ENCODE measurements at places on chromosomes 11 and 22. TPM values are rescaled to one million over a fixed set of nuclear protein-coding genes. Genes with fewer than 3 reads are reported as not detected.

Gene GAB4
- total RNA-seq, result not detected

Gene ZBTB16
- 358 TPM for total RNA-seq

Gene KCNJ1
- 0.16 TPM for total RNA-seq

Gene DDTL
- total RNA-seq, result 1.3 TPM

Gene NRXN2
- 4.3 TPM for total RNA-seq

Gene NXPE1
- 1.3 TPM for total RNA-seq

Gene RNH1
- total RNA-seq, result 209 TPM

- peaks cover 11% of the 10 kb centered on the region for H3K4me1 ChIP-seq
- peak; percentile 48 for DNase-seq
- no peaks in the 10 kb centered on the region for H3K36me3 ChIP-seq
- H3K27me3 ChIP-seq, result no peaks in the 10 kb centered on the region
Observed at GRCh38 chr22:33919391-33920196, 682 bp downstream of the LARGE1 start.

DNA sequence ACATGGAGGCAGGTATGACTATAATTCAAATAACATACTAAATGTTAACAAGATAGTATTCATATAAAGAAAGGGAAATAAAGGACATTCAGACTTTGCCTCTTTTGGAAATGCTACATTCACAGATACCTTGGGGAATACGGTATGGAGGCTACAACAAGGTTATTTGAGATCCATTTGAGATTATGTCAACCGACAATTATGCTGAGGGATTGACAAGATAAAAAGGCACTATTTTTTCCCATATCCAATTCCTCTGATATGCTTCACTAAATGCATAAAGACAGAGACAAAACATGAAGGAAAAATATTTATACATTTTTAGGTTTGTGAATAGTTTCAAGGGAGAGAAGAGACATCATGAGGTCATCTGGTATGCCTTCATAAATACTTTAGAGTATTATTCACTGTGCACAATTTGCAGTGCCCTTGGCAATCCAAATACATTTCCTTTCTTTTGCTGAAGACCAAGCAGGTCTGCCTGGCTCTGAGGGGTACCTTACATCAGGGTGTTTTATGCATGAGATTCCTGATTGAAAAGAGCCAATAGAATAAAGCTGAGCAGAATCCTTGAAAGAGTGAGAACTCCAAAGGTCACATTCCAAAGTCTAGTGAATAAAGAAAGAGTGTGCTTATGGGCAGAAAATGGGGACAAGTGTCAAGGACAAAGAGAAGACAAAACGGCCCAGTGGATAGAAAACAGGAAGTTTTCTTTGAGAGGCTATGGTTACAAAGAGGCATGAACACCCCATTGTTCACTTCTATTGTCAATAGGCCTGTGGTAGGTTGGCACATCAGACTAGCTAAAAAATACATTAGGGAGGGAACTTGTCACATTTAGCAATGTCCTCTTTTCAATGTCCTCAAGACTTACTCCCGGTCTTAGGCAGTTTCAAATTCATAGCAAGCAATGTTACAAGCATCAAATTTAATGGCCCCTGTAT is 455.8 kb downstream of the LRRC4C start:
- H3K4me3 ChIP-seq, result no peak overlapping the region
- no peaks in the 10 kb centered on the region for H3K36me3 ChIP-seq
- no peaks in the 10 kb centered on the region for H3K4me1 ChIP-seq
- no peak for DNase-seq
- no peak overlapping the region for H3K27ac ChIP-seq

DNA sequence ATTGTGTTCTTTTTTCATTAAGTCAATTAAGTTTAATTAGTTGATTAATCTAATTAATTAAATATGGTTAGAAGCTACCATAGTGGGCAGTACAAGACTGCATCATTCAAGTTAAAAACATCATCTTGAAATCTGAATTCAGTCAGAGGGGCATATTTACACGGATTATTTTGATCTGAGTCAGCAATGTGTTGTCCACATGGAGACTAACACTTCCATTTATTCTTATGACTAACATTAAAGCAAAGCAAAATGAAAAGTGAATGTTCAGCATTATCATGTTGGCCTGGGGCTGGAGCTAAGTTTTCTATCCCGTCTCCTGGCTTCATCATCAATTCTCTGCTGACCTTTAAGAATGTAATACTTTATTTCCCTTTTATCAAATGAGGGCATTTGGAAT is 17.3 kb downstream of the FLI1 start:
- no peaks in the 10 kb centered on the region for H3K27me3 ChIP-seq
- DNase-seq, result no peak
- H3K4me1 ChIP-seq, result no peaks in the 10 kb centered on the region
- H3K36me3 ChIP-seq, result no peaks in the 10 kb centered on the region
- no peak overlapping the region for H3K27ac ChIP-seq

- DNase-seq, result no peak
- no peaks in the 10 kb centered on the region for H3K4me1 ChIP-seq
- H3K27ac ChIP-seq, result no peak overlapping the region
Observed at GRCh38 chr11:75078233-75078632, 18.4 kb downstream of the OR2AT4 start.

DNA sequence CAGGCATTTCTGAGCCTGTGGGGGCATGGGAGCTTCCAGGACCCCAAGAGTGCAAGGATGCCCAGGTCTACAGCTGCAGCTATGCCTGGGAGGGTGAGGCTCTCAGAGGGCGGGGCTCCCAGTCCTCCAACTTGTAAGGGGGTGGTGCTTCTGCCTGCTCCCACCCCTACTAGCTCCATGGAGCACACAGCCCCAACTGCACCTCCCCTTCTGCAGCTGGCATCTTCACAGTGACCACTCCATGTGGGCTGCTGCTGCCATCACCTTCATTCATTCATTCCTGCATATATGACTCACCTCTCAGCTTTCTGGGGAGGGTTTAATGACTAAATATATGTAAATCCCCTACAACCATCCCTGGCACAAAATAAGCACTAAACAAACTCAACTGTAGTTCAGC is 43.8 kb downstream of the CHST1 start:
- no peaks in the 10 kb centered on the region for H3K36me3 ChIP-seq
- H3K4me1 ChIP-seq, result no peaks in the 10 kb centered on the region
- no peak for DNase-seq
- no peak overlapping the region for H3K27ac ChIP-seq

GRCh38 chr11:4508886-4509285 is 26.4 kb downstream of the OR52K1 start:
- H3K4me1 ChIP-seq, result no peaks in the 10 kb centered on the region
- H3K4me3 ChIP-seq, result no peak overlapping the region
- H3K36me3 ChIP-seq, result no peaks in the 10 kb centered on the region

- H3K4me1 ChIP-seq, result no peaks in the 10 kb centered on the region
- DNase-seq, result no peak
- H3K36me3 ChIP-seq, result no peaks in the 10 kb centered on the region
- no peaks in the 10 kb centered on the region for H3K27me3 ChIP-seq
- H3K27ac ChIP-seq, result no peak overlapping the region
- no peak overlapping the region for H3K4me3 ChIP-seq
Observed at GRCh38 chr11:46901156-46901555, 17.2 kb downstream of the LRP4 start.

DNA sequence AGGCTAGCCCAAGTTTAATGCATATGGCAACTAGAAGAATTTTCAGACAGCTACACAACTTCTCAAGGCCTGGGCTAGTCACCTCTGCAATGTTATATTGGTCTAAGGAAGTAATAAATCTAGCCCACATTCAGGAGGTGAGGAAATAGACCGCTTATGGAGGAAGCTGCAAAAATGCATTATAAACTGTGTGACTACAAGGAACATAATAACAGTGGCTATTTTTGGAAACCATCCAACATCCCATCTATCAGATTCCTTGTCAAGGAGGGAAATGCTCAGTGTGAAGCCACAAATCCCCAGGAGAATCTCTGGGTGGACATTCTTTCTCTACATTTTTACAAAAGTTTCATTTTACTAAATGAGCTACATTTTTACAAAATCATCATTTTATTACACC is 76.1 kb downstream of the BBOX1 start:
- no peaks in the 10 kb centered on the region for H3K27me3 ChIP-seq
- H3K27ac ChIP-seq, result no peak overlapping the region
- H3K36me3 ChIP-seq, result no peaks in the 10 kb centered on the region
- H3K4me1 ChIP-seq, result no peaks in the 10 kb centered on the region
- DNase-seq, result no peak
- no peak overlapping the region for H3K4me3 ChIP-seq

DNA sequence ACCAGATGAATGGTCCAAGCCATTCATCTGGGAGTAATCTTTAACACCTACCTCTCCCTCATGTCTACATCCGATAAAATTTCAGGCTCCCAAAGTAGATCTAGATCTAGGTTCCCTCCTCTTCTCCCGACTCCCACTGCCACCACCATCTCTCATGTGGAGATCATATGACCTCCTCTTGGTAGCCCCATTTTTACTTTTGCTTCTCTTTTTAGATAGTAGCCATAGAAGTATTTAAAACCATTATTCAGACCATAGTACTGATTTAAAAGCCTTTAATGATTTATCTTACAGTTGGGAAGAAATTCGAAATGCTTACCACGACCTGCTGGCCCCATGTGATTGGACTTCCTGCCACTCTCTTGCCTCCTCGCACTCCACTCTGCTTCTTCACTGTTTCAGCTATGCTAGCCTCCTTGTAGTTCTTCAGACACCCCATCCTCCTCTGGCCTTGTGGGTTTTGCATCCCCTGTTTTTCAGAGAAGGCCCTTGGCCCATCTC is 98.5 kb downstream of the RASSF10 start:
- no peak overlapping the region for H3K4me3 ChIP-seq
- no peak overlapping the region for H3K27ac ChIP-seq
- no peaks in the 10 kb centered on the region for H3K4me1 ChIP-seq
- no peaks in the 10 kb centered on the region for H3K36me3 ChIP-seq

DNA sequence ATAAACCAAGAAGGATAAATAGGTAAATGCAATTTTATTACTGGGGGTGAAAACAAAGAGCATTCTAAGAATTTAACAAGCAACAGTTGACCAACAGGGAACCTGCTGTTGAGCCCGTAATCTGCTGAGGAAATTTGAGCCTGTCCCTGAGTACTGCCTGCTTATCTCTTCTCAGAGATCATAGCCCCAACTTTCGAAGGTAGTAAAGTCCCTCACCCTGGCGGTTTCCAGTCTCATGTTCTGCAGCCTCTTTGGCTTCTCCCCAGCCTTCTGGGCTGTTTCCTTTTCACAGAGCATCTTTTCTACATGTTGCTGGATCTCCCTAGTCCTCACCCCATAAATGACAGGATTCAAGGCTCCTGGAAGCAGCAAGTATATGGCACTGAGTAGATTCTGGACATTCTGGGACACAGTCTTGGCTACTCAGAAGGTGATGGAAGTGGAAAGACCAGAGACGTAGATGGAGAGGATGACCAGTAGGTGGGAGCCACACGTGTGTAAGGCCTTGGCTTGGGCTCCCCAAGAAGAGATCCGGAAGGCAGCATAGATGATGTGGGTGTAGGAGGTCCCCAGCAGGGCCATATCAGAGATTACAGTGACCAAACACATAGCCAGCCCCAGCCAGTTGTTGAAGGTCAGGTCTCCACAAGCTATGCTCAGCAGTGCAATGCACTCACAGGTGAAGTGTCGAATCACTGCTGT is 51.6 kb downstream of the RRM1 start:
- H3K27ac ChIP-seq, result no peak overlapping the region
- no peak for DNase-seq
- no peak overlapping the region for H3K4me3 ChIP-seq

GRCh38 chr11:112637076-112637475 is 324.1 kb upstream of the NCAM1 start:
- H3K4me3 ChIP-seq, result no peak overlapping the region
- H3K36me3 ChIP-seq, result no peaks in the 10 kb centered on the region
- H3K4me1 ChIP-seq, result no peaks in the 10 kb centered on the region
- H3K27ac ChIP-seq, result no peak overlapping the region
- no peaks in the 10 kb centered on the region for H3K27me3 ChIP-seq

GRCh38 chr22:25069758-25070481 is 117.4 kb downstream of the KIAA1671 start:
- H3K36me3 ChIP-seq, result no peaks in the 10 kb centered on the region
- H3K27ac ChIP-seq, result no peak overlapping the region
- H3K27me3 ChIP-seq, result no peaks in the 10 kb centered on the region

DNA sequence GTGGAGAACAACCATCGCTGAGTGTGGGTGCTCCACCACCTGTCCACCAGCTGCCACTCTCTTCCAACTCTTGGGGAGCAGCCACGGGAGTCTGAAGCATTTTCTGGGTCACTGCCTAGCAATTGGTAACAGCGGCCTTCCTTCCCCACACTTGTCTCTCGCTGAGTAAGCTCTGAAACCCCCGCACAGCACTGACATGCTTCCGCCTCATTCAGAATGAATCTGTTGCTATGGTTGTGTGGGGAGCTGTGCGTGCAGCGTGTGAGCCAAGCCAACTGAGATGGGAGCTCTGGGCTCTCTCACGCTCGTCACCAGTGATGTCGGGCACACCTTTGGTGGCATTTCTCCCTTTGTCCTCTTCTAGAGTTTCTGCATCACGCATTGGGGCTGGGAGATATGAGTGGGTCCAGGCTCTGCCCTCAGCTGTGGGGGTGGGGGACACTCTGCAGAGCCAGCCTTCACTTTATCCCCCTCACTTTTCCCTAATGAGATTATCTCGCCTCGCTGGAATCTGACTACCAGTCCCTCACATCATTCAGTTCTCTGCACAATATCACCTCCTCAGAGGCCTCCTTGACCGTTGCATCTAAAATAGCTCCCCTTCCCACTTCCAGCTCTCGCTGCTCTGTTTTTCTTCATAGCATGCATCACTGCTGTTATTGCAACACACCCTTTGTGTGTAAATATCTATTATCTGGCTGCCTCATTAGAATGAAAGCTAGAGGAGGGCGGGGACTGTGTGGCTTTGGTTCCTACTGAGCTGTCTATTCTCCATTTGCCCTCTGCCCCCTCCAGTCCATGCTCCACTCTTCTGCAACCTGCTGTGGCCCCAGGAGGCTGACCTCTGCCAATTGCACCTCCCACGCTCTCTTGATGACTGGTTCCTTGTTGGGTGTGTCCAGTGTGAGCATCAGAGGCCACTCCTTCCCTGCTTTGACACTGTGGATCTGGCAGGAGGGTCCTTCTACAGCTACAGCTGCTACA is 569.9 kb upstream of the CADM1 start:
- H3K27ac ChIP-seq, result no peak overlapping the region
- no peak for DNase-seq
- H3K36me3 ChIP-seq, result no peaks in the 10 kb centered on the region
- no peak overlapping the region for H3K4me3 ChIP-seq
- H3K4me1 ChIP-seq, result no peaks in the 10 kb centered on the region
- no peaks in the 10 kb centered on the region for H3K27me3 ChIP-seq

- no peaks in the 10 kb centered on the region for H3K36me3 ChIP-seq
- no peak overlapping the region for H3K27ac ChIP-seq
- no peaks in the 10 kb centered on the region for H3K4me1 ChIP-seq
Observed at GRCh38 chr11:71188073-71188472, 64.3 kb downstream of the SHANK2 start.

- no peak for DNase-seq
- no peak overlapping the region for H3K27ac ChIP-seq
- no peaks in the 10 kb centered on the region for H3K27me3 ChIP-seq
- H3K4me1 ChIP-seq, result no peaks in the 10 kb centered on the region
- H3K36me3 ChIP-seq, result no peaks in the 10 kb centered on the region
- no peak overlapping the region for H3K4me3 ChIP-seq
Observed at GRCh38 chr22:44632541-44633396, 69.2 kb upstream of the PRR5 start.

- peak overlapping the region; percentile 69 for H3K4me3 ChIP-seq
- peaks cover 35% of the 10 kb centered on the region for H3K27me3 ChIP-seq
- no peaks in the 10 kb centered on the region for H3K36me3 ChIP-seq
Observed at GRCh38 chr11:105611572-105612441, 1.9 kb downstream of the GRIA4 start.

GRCh38 chr11:112516261-112516660 is 255.6 kb upstream of the PLET1 start:
- no peaks in the 10 kb centered on the region for H3K4me1 ChIP-seq
- H3K4me3 ChIP-seq, result no peak overlapping the region
- no peak for DNase-seq
- no peaks in the 10 kb centered on the region for H3K36me3 ChIP-seq
- no peaks in the 10 kb centered on the region for H3K27me3 ChIP-seq

- H3K27me3 ChIP-seq, result no peaks in the 10 kb centered on the region
- H3K4me3 ChIP-seq, result no peak overlapping the region
- no peak overlapping the region for H3K27ac ChIP-seq
Observed at GRCh38 chr22:30596886-30597285, 5.2 kb upstream of the PES1 start.

Measured in breast epithelium (tissue), 4 donors.